ENCODE measurements at places on chromosomes 5 and 9. TPM values are rescaled to one million over a fixed set of nuclear protein-coding genes. Genes with fewer than 3 reads are reported as not detected.

The WDR31 gene
- 2.2 TPM for total RNA-seq

The CDK5RAP2 gene
- 35.6 TPM for total RNA-seq

The ZBTB34 gene
- 13.0 TPM for total RNA-seq

The ADAMTSL1 gene
- total RNA-seq: 63.0 TPM

The NRARP gene
- total RNA-seq: 16.5 TPM

Data from cardiac muscle cell (in vitro differentiated cells and primary cell).